ENCODE measurements at places on chromosomes 2 and 18. TPM values are rescaled to one million over a fixed set of nuclear protein-coding genes. Genes with fewer than 3 reads are reported as not detected.

KCNG3 gene
- 0.18 TPM for total RNA-seq

GALNT5 gene
- 1.3 TPM for total RNA-seq

LRRC30 gene
- total RNA-seq, result not detected

EIF5B gene
- total RNA-seq, result 42.1 TPM

FAM161A gene
- total RNA-seq, result 9.3 TPM

AQP12B gene
- not detected for total RNA-seq

DNA sequence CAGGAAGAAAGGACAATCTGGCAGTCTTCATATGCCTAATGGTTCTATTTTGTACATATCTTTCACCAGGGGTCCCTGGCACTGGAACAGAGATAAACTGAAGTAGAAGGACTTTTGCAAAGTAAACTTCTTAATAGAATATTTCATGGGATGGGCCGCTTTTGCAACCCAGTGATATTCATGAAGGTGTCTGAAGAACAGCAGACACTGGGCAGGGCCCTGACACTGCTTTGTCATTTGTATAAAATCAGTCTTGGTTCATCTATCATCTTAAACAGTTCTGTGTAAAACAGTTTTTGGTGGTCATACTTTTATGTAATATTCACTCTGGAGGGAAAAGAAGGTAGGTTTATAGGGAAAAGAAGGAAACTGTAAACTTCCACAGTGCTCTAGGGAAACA lies 66.4 kb downstream of the TMEM200C start:
- no peak for DNase-seq

DNA sequence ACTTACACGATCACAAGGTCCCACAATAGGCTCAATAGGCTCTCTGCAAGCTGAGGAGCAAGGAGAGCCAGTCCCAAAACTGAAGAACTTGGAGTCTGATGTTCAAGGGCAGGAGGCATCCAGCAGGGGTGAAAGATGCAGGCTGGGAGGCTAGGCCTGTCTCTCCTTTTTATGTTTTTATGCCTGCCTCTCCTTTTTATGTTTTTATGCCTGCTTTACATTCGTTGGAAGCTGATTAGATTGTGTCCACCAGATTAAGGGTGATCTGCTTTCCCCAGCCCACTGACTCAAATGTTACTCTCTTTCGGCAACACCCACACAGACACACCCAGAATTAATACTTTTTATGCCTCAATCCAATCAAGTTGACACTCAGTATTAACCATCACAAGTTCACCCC lies 9.9 kb upstream of the GYPC start:
- no peak for DNase-seq

GRCh38 chr2:135875491-135876065 lies 665 bp downstream of the MCM6 start:
- DNase-seq, result peak; percentile 29

GRCh38 chr2:237593036-237593435 lies 2.5 kb upstream of the RAB17 start:
- DNase-seq, result no peak

All from mesothelial cell of epicardium (in vitro differentiated cells).